ENCODE measurements at places on chromosomes 1 and 21.

GRCh38 chr21:39373634-39374033 is 24.7 kb upstream of the HMGN1 start:
- no peak for DNase-seq

DNA sequence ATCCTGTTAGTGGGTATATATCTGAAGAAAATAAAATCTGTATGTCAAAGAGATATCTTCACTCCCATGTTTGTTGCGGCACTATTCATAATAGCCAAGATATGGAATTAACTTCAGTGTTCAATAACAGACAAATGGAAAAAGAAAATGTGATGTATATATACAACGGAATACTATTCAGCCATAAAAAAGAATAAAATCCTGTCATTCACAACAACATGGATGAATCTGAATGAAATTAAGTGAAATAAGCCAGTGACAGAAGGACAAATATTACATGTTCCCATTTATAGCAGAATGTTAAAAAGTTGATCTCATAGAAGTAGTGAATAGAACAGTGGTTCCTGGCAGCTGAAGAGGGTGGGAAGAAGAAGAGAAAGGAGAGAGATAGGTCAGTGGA is 239.1 kb upstream of the RUNX1 start:
- no peak for DNase-seq

DNA sequence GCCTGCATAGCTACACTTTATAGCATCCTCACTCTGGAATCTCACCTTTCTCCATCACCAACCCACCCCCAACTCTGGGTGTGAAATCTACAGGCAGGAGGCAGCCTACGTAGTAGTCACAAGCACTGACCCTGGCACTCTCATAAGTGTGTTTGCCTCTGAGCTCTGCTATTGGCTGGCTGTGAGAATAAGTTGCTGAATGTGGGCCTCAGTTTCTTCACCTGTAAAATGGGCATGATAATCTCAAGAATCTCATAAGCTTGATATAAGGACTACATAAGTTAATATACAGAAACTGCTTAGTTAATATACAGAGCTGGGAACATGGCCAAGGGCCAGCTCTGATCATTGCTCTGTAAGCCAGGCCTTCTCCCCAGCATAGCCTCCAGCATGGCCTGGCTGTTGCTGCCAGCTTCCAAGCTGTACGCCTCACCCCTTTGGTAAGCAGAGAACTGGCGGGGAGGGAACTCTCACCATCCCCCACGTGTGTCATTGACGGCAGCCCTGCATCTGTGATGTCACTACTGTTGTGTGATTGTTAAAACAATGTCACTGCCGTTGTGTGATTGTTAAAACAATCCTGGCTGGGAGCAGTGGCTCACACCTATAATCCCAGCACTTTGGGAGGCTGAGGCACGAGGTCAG is 53.3 kb downstream of the SYF2 start:
- DNase-seq: no peak

DNA sequence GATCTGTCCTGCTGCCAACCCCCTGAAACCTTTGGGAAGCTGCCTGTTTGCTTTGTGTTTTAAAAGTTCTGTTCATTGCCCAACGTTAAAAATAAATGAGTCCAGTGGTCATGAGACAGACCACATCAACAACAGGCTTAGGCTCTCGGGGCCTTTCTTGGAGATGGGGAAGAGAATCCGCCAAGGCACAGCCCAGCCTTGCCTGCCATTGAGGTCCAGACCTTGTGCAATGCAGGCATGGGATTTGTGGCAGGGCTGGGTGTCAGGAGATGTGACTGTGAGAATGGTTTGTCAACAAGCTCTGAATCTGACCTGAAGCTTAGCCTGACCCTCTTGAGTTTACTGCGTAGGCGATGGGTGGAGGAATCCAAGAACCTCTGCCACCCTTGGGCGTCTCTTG is 4.2 kb downstream of the SPSB1 start:
- DNase-seq: no peak

- no peak for DNase-seq
Measured at GRCh38 chr1:235069577-235070563, 58.8 kb downstream of the TOMM20 start.

DNA sequence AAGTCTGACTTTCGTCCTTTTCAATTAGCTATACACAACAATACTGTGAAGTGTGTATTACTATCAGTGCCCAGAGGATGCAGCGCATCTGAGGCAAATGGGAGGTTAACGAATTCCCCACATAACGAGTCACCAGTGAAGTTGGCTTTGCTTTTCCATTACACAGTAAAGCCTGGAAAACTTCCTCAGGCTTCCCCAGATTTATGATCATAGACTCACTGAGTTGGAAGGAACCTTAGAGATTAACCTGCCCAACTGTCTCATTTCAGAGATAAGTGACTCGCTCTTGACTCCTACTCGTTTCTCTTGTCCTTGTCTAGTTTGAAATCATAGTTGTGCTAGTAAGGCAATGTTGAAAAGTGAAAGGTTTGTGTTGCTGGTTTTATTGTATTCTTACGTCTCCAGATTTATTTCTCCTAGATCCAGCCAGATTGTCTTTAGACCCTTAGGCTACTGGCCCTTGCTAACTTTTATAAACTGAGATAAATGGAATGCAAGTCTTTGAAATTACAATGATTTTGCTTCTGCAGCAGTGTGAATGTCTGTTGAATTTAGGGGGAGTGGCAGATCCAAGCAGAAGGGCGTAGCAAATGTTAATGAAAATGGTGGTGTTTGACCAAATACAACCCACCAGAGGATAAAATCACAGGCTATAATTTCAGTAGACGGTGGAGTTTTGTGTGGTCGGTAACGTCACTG is 17.3 kb downstream of the S1PR1 start:
- no peak for DNase-seq

DNA sequence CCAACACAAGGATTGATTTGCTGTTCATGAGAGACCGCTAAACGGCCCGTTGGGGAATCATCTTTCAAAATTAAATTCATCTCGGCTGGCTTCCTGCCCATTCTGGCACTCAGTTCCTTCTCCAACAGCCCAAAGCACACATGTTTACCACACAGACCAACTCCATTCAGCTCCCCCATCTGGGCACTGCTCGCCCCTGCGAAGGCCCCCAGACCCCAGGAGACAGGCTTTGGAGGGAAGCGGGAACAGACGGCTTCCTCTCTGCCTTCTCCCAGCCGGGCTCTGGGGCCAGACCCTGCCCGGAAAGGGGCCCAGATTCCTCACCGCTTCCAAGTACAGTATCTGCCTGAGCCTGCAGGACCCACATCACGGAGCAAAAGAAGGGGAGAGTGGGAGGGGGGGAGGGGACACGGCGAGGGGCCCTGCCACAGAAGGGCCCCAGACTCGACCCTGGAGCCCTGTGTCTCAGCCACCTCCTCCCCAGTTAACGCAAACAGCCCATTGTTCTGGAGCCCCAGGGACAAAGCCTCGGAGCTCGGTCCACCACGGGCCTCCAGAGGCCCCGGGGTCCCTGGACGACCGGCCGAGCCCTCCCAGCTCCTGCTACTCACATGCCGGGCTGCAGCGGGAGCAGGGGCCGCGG is 660 bp downstream of the MEGF6 start:
- no peak for DNase-seq

DNA sequence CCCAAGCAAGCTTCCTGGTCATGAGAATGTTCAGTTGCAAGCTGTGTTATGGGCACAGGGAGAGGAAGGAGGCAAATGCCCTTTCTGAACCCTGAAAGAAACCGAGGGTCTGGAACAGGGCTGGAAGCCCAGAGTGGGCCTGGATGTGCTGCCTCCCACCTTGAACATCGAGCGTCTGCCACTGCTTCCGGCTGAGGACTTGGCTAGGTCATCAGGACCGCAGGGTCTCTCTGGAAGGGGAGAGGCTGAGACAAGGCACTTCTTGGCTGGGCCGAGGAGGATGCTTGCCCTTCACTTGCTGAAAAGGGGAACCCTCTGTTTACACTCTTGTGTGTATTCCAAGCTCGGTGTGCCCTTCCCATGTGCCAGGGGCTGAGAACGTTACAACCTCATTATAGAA is 168.0 kb upstream of the C1orf174 start:
- DNase-seq: no peak

DNA sequence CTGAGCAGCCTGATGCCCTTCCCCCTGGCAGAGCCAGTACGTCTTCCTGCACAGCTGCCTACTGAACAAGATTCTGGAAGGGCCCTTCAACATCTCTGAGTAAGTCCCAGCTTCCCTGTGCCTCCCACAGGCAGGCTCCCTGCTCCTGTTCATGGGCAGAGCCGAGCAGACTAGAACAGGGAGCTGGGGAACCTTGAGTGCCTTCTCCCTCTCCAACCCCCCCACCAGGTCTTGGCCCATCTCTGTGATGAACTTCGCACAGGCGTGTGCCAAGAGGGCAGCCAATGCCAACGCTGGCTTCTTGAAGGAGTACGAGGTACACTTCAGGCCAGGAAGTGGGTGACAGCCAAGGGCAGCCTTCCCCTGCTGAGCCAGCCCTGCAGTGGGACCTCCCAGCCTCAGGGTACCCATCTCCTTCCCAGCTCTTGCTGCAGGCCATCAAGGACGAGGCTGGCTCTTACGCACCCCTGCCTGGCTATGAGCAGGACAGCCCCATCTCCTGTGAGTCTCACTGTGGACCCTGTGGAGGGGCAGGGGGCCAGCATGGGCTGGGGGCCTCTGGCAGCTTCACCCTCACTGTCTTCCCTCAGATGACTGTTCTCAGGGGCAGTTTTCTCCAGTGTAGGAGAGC is 6.4 kb upstream of the LGR6 start:
- no peak for DNase-seq

- DNase-seq: no peak
Measured at GRCh38 chr1:1373815-1374588, 1.0 kb downstream of the AURKAIP1 start.
